ENCODE measurements at places on chromosomes 7 and 10.

- no peak for DNase-seq
Measured at GRCh38 chr10:130998046-130998435, 313.5 kb downstream of the TCERG1L start.

- DNase-seq: no peak
Measured at GRCh38 chr7:29156907-29157452, 10.6 kb upstream of the CPVL start.

GRCh38 chr7:31068006-31068675, 16.0 kb downstream of the ADCYAP1R1 start:
- DNase-seq: no peak

DNA sequence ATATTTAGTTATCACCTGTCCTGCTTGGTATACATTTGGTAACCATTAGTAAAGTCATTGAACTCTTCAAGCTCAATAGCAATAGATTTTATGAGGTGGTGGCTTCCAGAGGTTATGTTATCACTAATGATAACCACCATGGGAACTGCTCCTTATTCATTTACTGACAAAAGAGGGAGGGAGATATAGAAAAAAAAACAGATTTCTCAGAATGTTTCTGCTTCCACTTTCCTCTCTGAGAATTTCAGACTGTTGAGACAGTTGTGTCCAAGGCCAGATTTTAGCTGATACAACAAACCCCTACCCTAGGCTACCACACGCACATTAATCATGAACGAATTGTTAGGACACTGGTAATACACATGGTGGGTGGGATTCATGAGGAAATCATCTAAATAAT, 154.0 kb upstream of the AOAH start:
- DNase-seq: no peak

GRCh38 chr7:87047-87446, 105.3 kb upstream of the FAM20C start:
- no peak for DNase-seq

GRCh38 chr7:98755138-98755898, 114.5 kb downstream of the TMEM130 start:
- DNase-seq: no peak

- no peak for DNase-seq
Measured at GRCh38 chr10:71228875-71229675, 16.7 kb downstream of the UNC5B start.

DNA sequence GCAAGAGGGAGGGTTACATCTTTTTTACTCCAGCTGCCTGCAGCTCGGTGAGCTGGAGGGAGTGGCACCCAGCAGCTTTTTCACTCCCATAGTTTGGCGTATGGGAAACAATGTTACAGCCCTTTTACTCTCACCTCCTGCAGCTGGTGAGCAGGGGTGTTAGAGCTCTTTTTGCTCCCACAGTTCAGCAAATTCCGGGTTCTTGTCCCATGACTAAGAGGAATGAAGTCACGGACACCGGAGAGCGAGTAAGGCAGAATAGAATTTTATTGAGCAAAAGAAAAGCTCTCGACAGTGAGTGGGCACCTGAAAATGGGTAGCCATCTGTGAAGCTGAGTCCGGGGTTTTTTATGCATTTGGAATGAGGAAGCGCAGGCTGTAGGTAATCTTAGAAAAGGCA, 446.6 kb downstream of the GFRA1 start:
- no peak for DNase-seq

- DNase-seq: no peak
Measured at GRCh38 chr10:14489522-14490177, 158.9 kb upstream of the FRMD4A start.

DNA sequence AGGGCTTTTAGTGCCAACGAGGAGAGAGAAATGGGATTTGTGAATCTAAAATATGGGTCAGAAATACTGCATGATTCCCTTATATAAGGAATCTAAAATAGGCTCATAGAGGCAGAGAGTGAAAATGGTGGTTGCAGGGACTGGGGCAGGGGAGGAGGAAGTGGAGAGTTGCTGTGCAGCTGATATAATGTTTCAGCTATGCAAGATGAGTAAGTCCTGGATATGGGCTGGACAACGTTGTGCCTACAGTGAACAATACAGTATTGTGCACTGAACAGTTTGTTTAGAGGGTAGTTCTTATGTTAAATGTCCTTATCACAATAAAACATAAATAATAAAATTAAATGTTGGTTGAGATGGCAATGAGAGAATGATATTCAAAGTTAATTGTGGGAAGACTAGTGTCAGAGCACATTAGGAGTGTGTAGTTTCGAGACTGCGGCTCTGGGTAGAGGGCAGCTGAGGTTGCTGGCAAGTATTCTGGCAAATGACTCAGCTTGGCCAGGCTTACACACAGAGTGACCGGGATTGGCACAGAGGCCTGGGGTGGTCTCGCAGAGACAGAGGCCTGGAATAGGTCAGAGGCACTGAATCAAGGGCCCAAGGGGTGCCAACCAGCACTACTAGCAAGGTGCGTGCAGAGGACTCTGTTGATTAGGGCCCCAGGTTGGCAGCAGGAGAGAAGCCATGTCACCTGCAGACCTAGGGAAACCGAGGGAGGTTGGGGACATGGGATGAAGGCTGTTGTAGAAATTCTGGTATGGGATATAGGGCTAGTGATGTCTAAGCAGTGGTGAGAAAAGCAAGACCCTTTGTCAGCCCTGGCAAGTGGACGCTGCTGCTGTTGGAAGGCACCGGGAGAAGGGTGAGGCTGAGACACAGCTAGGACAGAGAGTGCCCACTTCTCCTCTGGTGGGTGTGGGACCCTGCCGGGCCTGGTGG, 2.8 kb upstream of the DEPP1 start:
- no peak for DNase-seq

- DNase-seq: no peak
Measured at GRCh38 chr7:97346349-97346748, 228.9 kb downstream of the SDHAF3 start.

- DNase-seq: no peak
Measured at GRCh38 chr10:119754085-119754484, 28.2 kb downstream of the INPP5F start.

DNA sequence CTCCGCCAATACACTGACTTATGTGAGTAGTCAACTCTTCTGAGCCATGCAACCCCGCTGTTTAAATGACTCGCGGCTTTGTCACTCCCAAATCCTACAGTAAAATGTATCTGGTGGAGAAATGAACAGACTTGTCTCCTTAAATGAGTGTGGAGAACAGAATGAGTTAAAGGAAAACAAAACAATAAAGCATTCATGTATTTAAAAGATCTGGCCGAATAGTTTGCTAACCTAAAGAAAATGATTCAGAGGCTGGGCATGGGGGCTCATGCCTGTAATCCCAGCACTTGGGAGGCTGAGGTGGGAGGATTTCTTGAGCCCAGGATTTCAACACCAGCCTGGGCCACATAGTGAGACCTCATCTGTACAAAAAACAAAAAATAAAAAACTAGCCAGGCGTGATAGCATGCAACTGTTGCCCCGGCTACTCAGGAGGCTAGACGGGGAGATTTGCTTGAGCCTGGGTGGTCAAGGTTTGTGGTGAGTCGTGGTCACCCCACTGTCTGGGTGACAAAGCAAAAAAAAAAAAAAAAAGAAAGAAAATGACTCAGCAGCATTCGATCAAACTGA, 86.5 kb upstream of the PFKP start:
- DNase-seq: no peak

DNA sequence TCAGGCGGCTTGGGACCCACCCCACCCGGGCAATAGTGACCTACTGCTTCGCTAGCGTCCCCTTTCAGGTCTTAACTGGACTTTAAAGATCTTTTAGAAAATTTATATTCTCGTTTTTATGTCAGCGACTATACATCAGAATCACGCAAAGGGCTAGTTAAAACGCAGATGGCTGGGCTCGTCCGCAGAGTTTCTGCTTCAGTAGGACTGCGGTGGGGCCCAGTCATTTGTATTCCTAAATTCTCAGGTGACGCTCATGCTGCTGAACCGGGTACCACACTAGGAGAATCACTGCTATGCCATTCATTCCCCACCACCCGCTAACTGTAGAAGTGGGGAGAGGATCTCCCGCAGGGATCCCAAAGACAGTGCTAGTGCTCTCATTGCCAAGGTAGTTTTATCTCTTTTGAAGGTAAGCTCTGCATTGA, 12.0 kb upstream of the SP8 start:
- DNase-seq: no peak

- no peak for DNase-seq
Measured at GRCh38 chr10:13317474-13317873, 17.6 kb upstream of the PHYH start.

DNA sequence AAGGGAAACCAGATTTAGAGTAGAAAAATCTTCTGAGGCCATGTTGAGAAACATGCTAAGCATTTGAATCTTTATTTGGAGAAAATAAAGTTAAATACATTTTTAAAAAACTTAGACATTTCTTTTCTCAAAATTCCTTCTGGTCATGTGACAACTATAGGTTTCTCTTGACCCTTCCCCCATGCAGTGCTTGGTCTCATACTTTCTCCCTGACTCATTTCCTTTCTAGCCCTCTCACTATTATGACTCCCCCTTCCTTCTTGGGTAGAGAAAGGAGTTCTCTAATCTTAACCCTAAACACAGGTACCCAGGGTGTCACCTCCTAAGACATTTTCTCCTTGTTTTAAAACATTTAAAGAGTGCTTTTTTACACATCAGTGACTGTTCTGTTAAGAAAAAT, 179.5 kb upstream of the TMEM106B start:
- DNase-seq: no peak

DNA sequence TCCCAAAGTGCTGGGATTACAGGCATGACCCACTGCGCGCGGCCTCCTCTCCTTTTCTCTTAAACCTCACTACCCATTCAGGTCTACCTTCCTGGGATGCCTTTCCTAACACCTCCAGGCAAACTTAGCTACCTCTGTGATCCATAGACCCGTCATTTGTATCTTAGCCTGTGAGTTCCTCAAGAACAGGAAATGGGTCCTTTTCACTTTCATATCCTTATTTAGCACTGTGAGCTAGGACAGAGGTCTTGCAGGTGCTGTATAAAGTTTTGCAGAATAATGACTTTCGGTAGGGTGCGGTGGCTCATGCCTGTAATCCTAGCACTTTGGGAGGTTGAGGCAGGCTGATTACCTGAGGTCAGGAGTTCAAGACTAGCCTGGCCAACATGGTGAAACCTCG, 215.7 kb downstream of the RELN start:
- no peak for DNase-seq

- no peak for DNase-seq
Measured at GRCh38 chr10:92990615-92991014, 70.0 kb upstream of the CYP26C1 start.

DNA sequence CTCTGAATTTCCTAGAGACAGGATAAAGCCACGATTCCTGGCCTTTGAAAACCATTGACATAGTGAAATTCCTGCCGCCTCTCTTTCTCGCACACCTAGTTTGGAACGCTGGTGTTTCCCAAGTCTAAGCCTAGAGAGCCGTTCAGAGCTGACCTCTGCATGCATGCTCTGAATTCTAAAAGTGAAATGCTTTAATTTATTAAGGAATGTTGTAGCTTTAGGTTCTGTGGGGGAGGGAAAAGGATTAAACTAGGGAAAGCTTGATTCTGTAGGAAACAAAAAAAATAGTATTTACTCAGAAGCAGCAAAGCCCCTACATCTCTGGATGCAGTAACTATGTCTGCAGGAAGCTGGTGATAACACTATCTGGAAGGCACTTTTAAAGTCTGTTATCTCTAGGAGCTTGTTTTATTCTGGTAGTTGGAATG, 27.3 kb downstream of the PFKP start:
- DNase-seq: no peak

DNA sequence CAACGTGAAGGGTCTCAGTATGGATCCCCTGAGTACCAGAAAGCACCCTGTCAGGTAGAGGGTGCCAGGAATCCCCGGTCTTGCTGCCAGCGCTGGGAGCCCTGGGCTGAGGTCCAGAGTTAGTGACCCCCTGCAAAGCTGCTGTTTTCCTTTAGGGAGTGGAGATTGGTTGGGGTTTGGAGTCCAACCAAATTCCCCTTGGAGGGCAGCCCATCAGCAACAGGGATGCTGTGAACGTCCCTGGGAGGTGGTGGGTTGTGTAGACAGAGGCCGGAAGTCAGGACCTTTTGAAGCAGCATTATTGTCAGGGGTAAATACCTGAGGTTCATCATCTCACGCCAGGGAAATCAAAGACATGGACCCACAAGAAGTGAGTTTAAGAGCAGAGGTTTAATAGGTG, 104.2 kb downstream of the COL26A1 start:
- DNase-seq: no peak

DNA sequence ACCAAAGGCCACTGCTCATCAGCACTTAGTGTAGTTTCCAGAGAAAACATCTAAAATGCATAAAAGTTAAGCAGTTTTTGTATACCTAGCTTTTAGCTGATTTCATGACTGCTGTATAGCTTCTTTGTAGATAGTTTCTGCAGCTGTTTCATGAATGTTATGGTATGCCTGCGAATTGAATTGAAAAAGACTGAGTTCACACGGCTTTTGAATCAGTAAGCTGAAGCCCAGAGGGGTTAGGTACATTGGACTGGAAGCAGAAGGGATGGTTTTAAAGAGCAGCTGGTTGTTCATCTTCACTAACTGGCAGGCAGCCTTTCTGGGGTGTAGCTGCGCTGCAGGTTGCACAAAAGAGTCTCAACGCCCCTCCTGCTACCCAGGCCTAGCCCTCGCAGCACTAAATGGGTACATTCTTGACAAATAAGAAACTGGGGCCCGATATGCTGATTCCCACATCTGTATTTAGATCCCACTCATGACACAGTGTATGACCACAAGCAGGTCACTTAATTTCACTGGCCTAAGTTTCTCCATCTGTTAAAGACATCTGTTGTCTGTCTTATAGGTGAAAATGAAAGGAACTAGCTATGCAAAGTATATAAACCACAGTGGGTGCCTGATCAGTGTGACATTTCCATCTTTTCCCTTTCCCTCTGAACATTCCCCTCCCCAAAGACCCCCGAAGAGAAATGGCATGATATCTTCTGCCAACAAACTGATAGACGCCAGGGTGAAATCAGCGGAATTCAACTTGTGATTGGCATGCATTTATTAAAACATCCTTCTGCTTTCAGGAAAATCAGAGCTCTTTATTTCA, 85.9 kb upstream of the AGBL3 start:
- DNase-seq: no peak

DNA sequence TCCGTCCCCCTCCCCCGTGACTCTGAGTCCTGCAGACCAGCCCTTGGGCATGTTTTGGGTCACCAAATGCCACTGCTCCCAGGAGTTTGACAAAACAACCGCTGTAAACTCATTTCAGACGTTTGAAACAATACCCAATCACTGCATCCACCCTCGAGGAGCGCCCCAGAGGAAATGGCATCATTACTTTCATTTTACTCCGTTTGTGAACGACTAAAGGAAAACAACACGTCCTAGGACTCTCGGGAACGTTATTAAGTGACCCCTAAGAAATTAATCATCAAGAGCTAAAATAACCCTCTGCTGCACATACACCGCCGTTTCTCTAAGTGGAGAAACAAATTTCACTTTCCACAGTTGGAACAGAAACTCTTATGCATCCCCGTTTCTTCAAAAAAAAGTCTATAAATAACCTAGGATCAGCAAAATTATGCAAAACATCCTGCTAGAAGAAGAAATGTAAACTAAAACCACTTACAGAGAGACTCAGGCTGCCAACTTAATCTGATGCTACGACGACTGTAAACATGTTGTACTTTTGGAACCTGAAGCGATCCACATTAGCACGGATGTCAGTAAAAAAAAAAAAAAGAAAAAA, 109.9 kb upstream of the EFCAB10 start:
- DNase-seq: no peak

- no peak for DNase-seq
Measured at GRCh38 chr10:22607261-22607660, 107.1 kb downstream of the PIP4K2A start.

- DNase-seq: no peak
Measured at GRCh38 chr7:21544715-21545114, 1.9 kb downstream of the DNAH11 start.

GRCh38 chr7:22640269-22640668, 86.7 kb upstream of the IL6 start:
- no peak for DNase-seq

GRCh38 chr7:117014673-117015133, 61.4 kb downstream of the ST7 start:
- DNase-seq: no peak
